Globus pallidus (tissue), 1 donor: ENCODE measurements at places on chromosomes 7 and 10.

GRCh38 chr7:104091242-104091641 is 101.8 kb upstream of the RELN start:
- DNase-seq = no peak

GRCh38 chr7:20642166-20642565 is 26.7 kb downstream of the ABCB5 start:
- no peak for DNase-seq

DNA sequence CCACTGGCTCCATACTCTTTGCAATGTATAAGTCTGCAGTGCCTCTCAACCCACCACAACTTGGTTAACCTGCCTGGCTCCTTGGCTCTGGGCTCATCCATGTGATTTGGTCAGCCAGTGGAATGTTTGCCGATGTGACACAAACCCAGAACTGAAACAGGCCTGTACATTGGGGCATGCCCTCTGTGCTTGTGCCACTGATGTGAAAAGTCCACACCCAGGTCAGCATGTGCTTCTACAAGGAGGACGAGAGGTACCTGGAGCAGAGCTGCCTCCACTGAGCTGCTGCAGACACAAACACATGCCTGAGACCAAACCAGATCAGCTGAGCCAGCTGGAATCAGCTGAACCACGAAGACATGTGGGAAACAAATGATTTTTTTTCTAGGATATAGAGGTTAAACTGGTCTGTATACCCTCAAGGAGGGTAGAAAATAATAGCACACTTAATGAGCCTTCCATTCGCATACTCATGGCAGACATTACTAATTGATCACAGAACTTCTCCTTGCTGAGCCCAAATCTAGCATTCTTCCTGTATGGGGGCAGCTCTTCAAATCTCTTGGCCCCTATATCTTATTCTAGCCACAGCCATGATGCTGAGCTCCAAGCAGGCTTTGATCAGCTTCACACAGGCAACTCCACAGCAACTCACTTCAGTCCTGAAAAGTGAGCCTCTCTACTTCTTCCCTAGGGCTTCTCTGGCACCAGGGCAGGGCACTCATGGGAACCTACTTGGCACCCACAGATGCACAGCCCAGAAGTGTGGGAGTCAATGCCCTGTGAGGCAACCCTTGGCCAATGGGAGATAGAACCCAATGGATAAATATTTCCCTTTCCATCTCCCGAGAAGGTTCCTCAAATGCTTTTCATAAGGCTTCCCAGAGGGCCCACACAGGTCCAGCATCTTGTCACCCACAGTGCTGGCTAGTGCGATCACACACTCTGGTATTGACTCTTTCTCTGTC is 18.6 kb downstream of the PYROXD2 start:
- no peak for DNase-seq

DNA sequence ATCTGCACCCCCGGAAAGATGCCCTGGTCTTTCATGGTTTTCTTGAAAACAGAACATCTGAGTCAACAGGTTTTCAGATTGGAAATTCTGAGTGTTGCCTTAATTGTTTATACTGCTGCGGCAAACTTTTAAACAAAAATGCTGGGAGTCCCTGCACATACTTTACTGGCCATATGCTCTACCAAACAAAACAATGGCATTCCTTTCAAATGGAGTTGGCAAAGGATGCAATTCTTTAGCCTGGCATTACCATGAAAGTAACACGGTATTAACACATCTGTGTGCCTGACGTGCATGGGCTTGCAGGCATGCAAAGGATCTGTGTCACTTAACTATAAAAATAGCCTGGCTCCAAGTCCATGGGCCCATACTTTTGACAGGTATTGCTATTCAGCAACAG is 4.2 kb downstream of the INHBA start:
- no peak for DNase-seq

DNA sequence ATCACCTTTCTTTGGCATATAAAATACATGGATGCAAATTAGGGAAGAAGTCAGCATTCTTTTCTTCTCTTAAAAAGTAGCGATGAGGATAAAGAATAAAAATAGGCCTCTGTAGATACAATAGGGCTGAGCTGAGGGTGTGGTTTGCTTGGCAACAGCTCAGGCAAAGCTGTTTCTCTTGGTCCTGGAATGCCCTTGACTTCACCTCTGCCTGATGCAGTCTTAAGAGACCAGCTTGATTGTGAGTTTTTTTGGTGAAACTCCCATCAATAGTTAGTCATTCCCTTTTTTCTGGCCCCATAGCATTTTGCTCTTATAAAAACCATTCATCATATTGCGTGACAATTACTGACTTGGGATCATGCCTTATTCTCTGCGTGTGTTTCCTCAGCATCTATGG is 42.1 kb upstream of the MKLN1 start:
- no peak for DNase-seq

DNA sequence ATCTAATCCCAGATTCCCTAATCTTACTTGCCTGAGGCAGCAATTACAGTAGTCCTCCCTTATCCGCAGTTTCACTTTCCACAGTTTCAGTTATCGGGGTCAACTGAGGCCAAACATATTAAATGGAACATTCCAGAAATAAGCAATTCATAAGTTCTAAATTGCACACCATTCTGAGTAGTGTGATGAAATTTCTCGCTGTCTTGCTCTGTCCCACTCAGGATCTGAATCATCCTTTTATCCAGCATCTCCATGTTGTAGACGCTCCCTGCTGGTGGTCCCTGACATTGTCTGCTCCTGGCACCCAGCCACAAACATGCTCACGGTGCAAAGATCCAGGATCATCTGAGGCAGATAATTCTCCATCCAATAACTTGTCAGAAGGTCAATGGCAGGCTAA is 128.7 kb upstream of the CXCL12 start:
- no peak for DNase-seq

DNA sequence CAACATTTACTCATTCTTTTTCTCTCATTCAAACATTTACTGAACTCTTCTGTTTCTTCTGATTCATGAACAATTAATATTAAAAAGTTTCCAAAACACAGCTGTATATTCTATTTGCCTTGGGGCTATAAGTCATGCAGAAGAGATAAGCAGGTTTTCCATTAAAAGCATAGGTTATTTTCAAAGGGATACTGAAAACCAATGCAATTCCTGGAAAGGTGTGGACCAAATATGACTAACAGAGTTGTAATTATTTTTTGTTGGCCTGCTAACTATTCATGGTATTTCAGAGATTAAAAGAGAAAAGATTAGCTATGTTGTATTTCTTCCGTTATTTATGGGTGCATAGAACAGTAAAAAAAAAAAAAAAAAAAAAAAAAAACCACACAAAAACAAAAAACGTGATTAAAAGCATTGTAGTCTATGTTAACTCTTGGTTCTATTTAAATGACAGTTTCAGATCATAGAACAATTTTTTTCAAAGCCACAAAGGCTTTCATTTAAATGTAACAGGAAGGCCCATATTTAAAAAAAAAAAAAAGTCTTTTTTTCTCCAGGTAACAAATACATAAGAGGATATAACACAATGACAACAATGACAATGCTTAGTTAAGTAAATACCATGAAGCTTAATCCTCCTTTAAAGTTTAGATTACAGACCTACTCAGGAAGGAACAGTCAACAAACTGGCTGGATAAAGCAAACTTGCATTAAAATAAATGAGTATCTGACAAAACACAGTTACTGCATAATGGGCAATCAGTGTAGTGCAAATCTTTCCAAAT is 1042.9 kb downstream of the GATA3 start:
- no peak for DNase-seq

- no peak for DNase-seq
These were observed 81.3 kb upstream of the KLF6 start for GRCh38 chr10:3866332-3866731.

- DNase-seq = no peak
These were observed 118.0 kb upstream of the PRSS58 start for GRCh38 chr7:142375710-142376313.
